ENCODE measurements at places on chromosomes 3 and 15. TPM values are rescaled to one million over a fixed set of nuclear protein-coding genes. Genes with fewer than 3 reads are reported as not detected.

DNA sequence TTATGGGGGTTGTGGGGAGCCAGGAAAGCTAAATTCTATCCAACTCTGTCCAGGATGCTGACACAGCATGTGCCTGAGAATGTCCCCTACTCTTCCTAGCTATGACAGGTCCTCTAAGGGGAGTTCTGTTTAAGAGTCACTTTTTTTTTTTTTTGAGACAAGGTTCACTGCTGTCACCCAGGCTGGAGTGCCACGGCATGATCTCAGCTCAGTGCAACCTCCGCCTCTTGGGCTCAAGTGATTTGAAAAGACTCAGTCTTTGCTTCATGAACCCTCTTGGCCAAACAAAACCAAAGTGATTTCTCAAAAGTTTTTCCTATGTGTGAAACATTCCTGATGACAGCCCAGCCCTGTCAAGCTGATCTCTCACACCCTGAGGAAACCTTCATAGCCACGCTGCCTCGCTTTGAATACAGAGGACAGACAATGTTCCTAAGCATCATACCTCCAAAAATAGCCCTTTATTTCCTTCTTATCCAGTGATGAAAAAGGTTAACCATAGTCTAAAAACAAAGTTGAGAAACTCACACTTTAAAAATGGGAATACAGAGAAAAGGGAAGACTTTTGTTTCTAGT is 105.5 kb upstream of the PROK2 start:
- DNase-seq = no peak

GRCh38 chr15:28978011-28978378 is 92.2 kb downstream of the APBA2 start:
- no peak for DNase-seq

DNA sequence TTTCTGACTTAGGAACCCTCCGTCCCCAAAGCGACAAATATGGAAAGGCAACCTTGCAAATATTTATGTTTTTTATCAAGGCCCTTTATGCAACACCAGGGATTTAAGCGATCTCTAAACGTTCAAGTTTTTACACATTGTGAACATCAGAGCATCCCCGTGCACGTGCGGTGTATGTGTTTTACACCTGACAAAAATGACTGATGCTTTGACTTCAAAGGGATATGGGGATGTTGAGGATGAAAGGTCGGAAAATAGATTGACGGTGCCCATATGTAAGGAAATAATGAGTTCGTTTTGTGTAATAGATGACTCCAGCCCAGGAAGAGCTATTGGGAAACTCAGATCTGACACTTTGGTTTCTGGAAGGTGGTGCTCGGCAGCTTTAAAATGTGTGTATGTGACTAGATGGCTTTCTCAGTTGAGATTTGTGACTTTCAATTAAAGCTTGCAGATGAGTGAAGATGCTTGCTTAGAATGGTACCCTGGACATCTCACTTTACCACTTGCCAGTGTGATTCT is 866 bp downstream of the SLC49A4 start:
- no peak for DNase-seq

DNA sequence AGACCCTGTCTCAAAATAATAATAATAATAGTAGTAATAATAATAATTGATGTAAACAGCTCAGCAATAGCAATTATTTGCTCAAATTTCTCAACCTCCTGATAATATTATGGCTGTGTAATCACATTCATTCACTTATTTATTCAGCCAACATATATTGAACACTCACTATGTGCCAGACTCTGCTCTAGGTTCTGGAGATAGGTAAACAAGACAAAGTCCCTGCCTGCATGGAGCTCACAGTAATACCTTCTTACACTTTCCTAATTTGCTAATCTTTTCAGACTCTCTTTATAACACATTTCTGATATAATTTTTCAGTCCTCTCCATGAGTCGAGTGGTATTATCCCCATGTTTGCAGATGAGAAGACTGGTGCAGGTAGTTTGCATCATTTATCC is 137.6 kb downstream of the KLHL25 start:
- DNase-seq = no peak

GRCh38 chr3:50373146-50374051 is 14.1 kb upstream of the TMEM115 start:
- no peak for DNase-seq

DNA sequence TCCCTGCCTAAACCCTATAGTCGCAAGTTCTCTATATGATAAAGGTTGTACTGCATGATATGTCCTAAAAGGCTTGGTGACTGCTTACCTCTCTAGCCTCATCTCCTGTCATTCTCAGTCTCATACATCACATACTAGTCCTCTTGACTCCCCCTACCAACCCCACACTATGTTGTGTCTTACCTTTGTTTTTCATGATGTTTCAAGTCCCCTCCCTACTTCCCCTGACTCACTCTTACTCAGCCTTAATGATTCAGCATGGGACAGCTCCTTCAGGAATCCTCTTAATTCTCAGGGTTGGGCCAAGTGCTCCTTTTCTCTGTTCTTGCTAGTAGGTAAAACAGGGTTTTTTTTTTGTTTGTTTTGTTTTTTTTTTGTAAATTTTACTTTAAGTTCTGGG is 49.6 kb downstream of the SLMAP start:
- DNase-seq = peak; percentile 39

DNA sequence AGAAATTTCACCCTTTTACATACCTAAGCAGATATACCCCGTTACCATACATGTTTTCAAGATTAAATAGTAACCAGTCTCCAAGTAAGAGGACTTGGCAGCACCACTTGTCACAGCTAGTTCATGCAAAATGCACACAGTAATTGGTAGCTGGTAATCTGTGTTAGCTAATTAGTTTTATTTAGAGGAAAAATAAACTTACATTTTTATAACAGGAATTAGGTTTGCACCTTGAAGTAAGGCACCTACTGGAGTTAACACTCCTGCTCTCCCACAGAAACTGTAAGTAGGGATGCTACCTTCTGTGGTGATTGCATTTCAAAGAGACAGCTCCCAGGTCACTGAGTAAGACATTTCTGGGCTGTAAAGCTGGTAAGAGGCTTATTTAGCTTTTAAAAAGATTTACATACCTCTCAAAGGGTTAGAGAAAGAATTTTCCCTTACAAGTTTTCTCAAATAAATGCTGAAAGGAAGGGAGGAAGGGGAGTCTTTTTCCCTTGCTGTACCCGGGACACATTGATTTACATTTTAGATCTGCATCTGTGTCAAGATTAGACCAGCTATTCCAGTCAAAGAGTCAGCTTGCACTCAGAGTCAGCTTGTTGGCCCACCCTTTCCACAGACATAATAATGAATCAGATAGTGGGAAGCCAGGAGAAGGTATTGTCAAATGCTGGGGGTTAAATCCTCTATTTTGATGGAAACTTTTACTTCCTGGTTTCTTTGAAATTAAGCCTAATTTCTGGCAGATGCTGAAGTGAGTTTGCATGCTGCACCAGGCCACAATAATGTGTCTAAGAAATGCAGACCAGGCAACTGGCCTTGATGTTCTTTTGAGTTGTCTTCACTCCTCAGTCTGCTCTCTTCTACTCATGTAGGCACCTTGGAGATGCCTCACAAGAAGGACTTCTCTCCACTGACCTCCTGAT is 77.6 kb upstream of the CHD2 start:
- no peak for DNase-seq

- no peak for DNase-seq
Observed at GRCh38 chr3:40745381-40746106, 220.8 kb downstream of the ZNF621 start.

DNA sequence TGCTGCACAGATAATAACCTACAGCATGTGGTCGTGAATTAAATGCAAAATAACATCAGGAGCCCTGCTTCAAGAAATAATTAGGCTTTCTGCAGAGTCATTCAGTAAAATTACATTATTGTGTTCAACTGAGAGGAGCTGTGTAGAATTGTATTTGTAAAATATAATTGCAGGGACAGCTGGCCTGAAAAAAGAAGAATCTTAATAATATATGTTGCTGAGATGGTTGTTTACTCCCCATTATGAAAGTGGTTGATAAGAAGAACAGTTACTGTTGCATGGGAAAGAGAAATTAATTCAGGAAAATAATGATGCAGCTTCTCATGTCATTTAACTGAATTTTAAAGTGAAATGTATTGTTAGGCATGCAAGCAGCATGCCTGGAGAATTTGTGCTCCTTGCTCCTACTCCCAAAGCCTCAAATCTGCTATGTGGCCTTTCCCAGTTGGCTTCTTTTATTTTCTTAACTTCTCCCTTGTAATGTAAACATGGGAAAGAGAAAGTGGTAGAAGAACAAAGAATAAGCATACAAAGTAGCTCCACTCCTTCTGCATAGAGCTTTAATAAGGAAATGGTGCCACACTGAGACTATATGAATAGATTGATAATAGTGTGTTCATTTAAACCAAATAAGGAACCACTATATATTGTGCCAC is 100.1 kb downstream of the VGLL3 start:
- no peak for DNase-seq

GRCh38 chr15:79171320-79172031 is 80.9 kb upstream of the RASGRF1 start:
- no peak for DNase-seq

GRCh38 chr15:98683831-98684230 is 35.5 kb downstream of the IGF1R start:
- no peak for DNase-seq

DNA sequence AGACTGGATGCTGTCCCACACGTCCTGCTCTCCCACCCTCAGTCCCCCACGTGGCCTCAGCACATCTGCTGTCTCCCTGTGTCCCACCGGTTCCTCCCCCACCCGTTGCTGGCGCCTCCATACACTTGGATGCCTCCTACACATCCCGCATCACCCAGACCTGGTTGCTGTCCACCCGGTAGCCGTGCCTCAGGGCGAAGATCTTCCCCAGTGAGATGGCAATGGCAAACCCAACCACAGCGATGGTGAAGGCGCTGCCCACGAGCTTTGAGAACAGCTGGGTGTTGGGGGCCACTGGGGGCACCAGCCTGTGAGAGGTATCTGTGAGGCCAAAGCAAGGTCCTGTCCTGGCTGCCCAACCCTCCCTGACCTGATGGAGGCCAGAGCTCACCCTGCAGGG is 4.4 kb downstream of the SLC26A6 start:
- DNase-seq = no peak

- no peak for DNase-seq
Observed at GRCh38 chr3:126880901-126881300, 102.0 kb upstream of the PLXNA1 start.

DNA sequence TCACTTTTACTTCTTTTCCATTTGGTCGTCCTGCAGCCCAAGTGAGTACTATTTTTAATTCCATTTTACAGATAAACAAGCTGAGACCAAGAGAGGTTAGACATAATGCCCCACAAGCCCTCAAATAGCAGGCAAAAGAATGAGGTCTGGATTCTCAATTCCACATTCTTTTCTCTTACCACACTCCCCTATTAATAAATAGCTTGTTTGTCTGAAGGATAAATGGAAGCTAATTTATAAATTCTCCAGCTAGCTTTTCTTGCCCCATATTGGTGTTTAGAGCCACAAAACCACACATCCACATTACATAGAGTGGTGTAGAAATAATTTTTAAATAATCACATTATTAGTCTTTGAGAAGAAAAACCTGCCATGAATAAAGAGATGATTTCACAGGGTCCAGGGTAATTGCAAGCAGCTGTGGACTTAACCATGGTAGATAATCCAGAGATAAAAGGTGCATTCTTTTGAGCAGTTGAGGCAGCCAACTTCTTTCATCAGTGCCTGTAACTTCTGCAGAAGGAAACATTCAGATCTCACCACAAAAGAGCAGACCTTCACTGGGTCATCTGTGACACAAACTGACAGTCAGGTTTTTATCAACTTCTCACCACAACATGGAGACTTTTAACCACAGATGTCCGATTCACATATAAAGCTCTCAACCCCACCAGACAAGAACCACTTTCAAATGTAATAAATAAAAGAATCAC is 313.4 kb upstream of the STT3B start:
- no peak for DNase-seq

- no peak for DNase-seq
Observed at GRCh38 chr3:176632925-176633324, 564.4 kb downstream of the TBL1XR1 start.

DNA sequence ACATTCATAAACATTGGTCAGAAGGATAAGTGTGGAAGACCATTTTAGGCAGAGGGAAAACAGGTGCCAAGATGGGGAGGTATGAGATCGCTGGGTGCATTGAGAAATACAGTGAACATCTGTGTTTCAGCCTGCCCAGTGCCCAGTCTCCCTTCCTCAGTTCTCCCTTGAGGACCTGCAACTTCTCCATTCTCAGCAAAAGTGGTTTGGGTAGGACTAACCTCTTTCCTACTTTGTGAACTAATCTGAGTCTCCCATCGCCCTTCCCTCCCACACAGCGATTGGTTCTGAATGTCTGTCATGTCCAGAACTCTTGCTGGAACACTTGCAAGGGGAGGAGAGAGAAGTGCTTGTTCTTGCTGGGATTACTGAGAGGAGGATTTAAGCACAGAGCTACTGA is 10.9 kb upstream of the CCNL1 start:
- DNase-seq = no peak

GRCh38 chr3:184647405-184647936 is 64.4 kb downstream of the MAGEF1 start:
- no peak for DNase-seq

DNA sequence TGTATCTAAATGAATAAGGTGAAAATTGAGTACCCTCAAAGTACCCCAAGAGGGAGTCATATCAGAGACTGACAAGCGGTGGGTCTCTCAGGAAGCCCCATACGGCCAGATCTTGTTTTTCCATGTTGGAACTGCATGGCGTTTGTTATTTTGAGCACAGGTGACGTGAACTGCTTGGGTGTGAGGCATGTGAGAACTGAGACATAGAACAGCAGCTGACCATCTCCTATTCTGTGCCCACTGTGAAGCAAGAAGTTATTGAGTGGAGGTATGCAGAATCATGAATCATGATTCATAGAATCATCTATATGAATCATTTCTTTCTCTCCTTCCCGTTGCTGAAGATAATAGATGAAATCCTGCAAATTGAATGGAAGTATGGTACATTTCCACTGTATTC is 4.6 kb downstream of the VPS8 start:
- no peak for DNase-seq

- DNase-seq = peak; percentile 81
Observed at GRCh38 chr3:9715764-9716437, 12.3 kb downstream of the CPNE9 start.

- DNase-seq = peak; percentile 76
Observed at GRCh38 chr15:47196048-47196447, 521.3 kb upstream of the SEMA6D start.

GRCh38 chr15:40051616-40052415 is 12.8 kb upstream of the SRP14 start:
- no peak for DNase-seq

- no peak for DNase-seq
Observed at GRCh38 chr3:106144030-106144429, 275.2 kb upstream of the CBLB start.

CAND2 gene
- total RNA-seq = 0.23 TPM

C3orf70 gene
- not detected for total RNA-seq

SAMMSON gene
- total RNA-seq = not detected

HACD2 gene
- total RNA-seq = 17.1 TPM

EXD1 gene
- not detected for total RNA-seq

LYZL4 gene
- not detected for total RNA-seq

BDH1 gene
- total RNA-seq = 23.5 TPM

Data from MG63 (cell line).